Omental fat pad (tissue), 4 donors: ENCODE measurements at places on chromosomes 2 and 18.

DNA sequence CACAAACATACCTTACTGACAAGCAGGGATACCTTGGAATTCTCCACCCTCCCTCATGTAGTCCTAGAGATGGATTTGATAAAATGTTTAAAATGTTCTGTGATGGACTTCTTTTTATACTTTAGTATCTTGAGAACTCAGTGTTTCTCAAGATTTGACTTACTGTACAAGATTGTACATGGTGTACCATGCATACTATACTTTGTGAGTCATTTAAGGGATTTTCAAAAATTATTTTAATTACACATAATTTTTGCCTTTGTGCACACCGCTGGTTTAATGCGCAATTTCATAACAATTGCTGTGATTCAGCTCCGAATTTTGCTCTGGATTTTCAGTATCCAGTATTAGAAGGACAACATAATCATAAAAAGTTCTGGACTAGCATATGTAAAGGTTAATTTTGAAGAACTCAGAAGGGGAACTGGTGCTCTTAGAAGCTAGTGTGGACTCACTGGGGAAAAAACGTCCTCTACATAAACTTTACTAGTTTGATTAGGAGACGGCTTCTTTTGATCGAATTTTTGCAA, 78.6 kb upstream of the ACSL3 start:
- no peak for DNase-seq

GRCh38 chr2:146131048-146131447, 1611.1 kb upstream of the ZEB2 start:
- DNase-seq = no peak

DNA sequence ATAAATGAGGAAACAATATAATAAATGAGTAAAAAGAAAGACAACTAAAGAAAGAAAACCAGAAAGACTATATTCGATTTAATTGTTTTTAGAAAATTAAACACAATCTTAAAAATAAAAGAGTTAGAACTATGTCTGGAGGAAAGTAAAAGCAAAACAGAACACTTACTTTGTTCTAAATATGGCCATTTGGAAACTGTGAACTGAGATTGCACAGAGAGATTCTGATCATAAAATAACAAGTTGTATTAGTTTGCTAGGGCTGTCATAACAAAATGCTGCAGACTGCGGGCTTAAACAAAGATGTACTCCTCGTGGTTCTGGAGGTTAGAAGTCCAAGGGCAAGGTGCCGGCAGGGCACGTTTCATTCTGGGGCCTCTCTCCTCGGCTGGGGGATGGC, 128.1 kb upstream of the AQP4 start:
- DNase-seq = no peak

GRCh38 chr2:223488814-223489213, 113.3 kb downstream of the SCG2 start:
- no peak for DNase-seq

DNA sequence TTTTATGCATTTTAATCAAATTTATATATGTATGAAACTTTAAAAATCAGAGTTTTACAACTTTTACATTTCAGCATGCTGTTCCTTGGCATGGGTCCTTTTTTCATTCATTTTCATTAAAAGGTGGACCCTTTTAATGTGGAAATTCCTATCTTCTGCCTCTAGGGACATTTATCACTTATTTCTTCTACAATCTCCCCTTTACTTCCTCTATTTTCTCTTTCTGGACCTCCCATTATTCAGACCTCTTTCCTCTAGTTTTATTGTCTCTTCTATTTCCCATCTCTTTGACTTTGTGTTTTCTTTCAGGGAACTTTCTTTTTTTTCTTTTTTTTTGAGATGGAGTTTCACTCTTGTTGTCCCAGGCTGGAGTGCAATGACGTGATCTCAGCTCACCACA, 5.7 kb downstream of the PROC start:
- no peak for DNase-seq

GRCh38 chr2:43003702-43004101, 211.3 kb upstream of the HAAO start:
- no peak for DNase-seq

DNA sequence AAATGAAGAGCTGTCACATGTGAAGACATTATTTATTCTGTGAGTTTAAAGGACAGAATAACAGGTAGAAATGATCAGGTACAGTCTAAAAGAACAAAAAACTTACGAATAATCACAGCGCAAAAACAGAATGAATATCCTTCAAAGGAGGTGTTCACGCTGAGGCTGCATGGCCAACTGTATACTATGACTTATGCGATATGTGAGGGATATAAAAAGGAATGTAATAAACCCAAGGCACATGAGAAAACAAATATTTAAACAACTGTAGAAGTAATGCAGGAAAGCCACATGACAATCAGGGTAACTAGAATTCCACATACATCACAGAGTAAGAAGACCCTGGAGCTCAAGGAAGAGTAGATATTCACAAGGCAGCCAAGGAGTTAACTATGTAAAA, 81.3 kb downstream of the RTTN start:
- DNase-seq = no peak

GRCh38 chr2:132669908-132670495, at the start of gene LYPD1:
Gene LYPD1 (minus strand): TSS chr2:132670205. CDS start chr2:132669932, 273 bp downstream.
- DNase-seq = no peak

GRCh38 chr18:27845897-27846296, 331.0 kb downstream of the CDH2 start:
- DNase-seq = no peak

DNA sequence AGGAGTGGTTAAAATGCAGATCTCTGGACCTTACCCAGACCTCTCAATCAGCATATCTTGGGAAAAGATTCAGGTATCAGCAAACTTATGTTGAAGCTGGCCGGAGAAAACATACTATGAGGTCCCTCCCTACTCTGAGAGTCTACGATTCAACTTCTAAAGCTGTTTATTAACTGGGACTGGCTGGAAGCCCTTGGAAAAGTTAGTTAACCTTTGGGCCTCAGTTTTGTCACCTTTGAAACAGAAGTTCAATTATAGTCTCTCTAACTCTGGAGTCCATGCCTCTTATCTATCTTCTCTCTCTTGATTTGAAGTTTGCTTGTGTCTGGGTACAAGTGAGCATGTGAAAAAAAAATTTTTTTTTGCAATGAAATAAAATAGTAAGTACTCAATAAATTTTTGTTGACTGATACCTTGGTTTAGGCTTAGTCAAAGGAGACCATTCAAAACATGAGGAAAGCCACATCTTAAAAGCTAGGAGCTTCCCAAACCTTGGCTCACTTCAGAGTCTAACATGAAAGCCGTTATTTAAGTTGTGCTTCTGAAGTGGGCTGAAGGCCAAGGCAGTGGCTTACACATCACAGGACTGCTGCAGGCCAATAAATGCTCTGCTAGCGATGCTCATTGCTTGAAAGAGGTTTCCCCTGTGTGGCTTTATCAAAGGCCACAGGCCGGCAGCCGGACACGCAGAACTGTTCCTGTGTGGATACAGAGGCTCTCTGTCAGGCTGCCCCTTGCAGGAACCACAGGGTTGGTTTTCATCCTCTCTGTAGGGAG, 110.6 kb upstream of the FAM136A start:
- DNase-seq = no peak

GRCh38 chr2:240465765-240466578, 30.5 kb downstream of the GPC1 start:
- DNase-seq = peak; percentile 16

- DNase-seq = no peak
These were observed 101.6 kb downstream of the SLC4A3 start for GRCh38 chr2:219728991-219729487.

GRCh38 chr2:129431881-129432280, 547.6 kb upstream of the RAB6C start:
- DNase-seq = no peak

DNA sequence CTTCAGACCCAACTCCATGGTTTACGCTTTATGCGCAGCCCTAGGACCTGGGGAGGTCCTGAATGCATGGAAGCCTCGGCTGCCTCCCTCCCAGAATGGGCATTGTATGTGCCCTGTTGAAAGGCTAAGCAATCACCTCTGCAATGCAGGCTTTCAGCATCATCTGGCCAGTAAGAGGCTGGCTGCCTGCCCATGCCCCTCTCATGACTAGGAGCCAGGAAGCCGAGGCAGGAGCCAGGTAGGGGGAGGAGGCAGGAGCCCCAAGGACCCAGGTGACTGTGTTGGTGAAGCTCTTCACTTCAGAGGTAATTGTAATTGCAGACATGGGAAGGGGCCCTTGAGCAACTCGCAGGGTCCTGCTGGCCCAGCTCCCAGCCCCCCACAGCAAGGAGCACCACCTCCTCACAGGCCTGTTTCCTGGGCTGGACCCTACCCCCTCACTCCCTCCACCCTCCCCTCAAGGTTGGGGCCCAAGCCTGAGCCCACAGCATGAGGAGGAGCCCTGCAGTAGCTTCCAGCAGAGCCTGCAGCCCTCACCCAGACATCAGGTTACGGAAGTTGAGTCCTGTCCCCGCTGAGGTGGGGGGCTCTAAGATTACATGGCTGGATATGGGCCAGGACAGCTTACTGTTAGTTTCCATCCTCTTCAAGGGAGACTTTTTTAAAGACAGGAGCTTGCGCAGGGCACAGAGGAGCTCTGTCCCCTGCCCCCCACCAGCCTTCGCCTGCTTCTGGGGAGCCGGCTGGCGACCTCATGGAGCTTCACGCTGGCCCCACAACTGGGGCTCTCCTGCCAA, 21.9 kb downstream of the CRACDL start:
- DNase-seq = no peak

- no peak for DNase-seq
These were observed 22.0 kb downstream of the KCTD1 start for GRCh38 chr18:26526128-26526965.

DNA sequence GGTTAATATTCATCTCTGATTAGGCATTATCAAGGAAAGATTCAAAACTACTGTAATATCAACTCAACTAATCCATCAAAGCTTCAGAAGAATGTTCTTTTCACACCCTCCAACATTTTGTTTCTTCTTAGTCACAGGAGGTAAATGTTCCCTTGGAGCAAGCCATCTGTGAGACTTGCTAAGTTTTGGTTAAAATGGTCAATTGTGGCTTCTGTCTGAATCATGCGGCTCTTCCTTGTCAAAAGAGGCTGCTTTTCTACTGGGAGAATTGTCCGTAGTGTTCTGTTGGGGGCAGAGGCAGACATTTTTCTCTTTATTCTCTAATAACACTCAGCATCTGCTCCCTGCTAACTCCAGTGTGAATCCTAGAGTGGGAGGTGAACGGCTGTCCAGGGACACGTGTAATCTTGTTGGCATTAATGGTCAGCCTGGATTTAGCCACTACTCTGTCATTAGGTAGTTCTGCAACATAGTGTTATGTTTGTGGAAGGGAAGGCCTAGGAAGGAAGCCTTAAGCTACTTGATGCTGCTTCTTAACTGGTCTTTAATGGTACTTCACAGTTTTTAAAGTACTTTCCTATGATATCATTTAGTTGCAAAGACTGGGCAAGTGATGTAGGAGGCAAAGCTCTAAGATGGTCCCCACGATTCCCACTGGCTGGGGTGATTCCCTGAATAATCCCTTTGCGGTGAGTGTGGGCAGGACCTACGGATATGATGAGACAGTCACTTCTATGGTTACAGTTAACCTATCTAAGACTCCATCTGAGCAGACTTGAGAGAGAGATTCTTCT, 22.6 kb upstream of the FAP start:
- DNase-seq = no peak

DNA sequence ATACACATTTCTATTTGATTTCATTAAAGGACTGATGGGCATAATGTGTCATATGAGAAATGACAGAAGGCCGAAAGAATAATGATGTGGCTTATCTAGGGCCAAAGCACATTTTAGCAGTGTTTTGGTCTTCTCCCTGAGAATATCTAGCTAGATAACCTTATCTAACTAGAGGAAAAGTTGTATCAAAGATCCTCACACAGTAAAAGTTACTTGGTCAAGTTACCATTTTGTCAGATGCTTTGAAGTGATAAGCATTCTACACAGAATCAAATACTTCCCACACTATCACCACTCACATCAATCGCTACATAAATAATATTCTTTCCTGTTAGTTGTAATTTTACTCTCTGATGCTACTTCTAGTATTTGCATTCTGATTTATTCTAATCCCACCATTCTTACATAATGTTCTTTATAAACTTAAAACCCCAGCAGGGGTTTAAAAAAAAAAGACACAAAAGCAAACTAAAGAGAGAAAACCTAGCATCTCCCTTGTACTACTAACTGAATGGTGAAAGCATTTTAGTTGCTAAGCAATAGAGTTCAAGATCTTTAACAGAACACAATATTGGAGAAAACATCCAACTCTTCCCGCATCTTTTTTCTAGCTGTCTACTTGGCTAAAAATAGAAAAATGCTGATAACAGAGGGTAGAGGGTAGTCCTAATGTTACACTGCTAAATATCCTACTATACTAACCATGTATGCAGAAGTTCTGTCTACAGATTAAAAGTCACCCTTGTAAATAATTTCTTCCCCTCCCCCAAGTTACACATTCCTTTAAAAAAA, 8.0 kb downstream of the XPO1 start:
- no peak for DNase-seq

GRCh38 chr2:205612636-205613035, 69.7 kb upstream of the NRP2 start:
- no peak for DNase-seq

GRCh38 chr2:232689152-232689910, 7.8 kb upstream of the GIGYF2 start:
- no peak for DNase-seq

DNA sequence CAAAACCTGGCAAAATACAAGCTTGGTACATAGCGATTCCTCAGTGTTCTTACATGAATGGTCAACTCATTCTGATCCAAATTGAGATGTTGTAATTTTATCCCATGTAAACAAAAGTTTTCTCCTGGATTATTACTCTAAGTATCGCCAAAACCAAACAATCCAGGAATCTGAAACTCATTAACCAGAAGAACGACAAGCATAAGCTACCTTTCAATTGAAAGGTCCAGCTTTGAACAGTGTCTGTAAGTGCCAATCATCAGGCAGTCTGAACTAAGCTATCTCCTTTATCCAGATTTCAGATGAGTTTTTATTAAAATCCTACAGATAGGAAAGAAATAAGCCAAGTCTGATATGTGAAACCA, 2.4 kb downstream of the MEX3C start:
- DNase-seq = no peak

DNA sequence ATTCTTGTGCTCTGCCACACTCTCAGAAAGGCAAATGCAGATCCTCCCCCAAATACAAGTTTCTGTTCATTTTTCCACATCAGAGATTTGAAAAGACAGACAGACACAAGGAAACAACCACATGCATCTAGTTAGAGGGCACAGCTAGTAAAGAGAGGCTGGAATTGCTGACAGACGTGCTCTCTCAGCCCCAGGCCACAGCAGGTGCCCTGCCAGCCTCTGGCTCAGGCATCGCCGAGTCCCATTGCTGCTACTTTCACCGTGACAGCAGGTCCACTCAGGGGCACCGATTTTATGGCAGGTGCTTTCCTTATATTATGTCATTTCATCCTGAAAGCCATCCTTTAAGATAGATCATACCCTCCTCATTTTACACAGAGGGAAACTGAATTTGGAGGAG, 507.5 kb downstream of the EIPR1 start:
- no peak for DNase-seq
